ENCODE measurements at places on chromosomes 7 and 10.

DNA sequence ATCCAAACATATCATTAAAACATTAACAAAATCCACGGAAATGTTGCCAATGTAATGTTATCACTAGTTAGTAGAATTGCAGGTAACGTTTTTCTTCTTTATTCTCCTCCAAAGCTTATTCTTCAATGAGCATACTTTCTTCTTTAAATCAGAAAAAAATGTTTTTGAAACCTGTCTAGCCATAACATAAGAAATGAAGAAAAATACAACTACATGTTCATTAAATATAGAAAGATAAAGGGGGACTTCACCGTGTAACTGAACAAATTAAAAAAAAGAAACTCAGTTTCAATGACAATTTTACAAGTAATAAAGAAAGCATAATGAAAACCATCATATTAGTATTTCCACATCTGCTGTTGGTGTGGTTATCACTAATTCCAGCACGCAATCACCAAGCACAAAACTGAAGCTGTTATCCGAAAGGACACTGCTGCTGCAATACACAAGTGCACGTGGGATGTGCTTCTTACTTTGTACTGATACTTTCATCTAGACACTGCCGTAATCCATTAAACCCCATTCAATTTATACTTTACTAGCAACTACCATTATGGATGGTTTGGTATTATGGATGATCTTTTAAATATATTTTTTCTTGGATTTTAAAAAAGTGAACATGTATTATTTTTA lies 9.6 kb downstream of the ESYT2 start:
- DNase-seq: no peak

DNA sequence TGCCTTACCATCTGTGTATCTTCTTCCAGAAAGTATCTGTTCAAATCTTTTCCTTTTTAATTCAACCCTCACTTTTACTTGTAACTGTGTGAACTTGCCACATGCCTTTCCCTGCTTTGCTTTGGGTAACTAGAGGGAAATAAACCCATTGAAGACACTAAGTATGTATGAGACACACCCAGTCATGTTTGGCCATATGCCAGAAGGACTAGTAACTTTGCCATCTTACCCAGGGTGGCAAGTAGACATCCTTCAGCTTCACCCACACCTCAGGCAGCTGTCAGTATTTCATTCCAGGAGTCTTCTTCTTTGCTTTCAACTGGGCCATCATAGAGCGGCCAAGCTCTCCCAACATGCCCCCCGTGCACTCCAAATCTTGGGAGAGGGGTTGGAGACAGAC lies 323.1 kb downstream of the TNS3 start:
- DNase-seq: no peak

DNA sequence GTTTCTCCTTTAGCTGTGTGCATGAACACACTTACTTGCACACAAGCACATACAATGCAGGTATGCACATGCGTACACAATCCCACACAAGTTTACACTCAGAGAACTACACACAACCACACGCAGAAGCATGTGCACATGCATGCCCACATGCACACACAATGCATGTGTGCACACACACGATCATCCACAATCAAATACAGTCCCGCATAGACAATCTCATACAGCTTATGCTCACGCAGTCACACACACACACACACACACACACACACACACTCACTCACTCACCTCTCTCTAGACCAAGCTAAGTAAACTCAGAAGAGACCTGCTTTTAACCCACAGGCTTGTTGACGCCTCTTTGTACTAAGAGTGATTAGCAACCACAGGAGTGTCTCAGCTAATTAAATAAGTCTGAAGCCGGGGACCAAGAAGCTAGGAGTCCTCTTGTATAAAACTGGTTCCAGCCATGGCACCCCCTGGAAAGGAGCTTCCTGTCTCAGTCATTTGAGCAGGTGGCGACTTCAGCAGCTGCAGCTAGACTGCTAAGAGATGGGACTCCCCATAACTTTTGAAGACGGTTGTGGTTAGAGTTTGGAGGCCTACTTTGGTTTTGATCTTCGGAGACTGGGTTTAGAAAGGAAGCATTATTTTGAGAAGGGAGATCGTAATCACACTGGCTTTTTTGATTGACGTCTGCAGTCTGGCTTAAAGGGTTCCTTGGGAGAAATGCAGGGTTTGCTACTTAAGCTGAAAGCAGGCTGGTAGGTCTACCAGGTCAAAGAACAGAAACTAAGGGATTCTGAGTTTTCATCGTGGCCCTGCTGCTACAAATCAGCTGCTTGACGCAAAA lies 82.3 kb upstream of the ADRB1 start:
- no peak for DNase-seq

DNA sequence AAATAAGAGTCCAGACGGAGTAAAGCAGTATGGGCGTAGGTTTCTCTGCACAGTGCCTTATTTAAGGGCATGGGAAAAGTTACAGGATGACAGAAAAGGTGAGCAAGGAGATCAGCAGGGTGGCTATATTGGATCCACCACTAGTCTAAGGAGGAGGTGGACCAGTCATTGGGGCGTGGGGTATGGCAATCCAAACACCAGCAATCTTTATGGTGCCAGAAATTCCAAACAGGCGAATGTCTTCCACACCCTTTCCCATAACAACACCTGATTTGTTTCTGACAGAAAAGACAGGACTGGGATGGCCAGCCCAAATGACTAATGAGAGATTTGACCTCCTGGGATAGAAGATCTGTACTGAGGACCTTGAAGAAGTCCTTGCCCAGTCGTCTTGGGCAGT lies 181.8 kb upstream of the MBL2 start:
- no peak for DNase-seq

DNA sequence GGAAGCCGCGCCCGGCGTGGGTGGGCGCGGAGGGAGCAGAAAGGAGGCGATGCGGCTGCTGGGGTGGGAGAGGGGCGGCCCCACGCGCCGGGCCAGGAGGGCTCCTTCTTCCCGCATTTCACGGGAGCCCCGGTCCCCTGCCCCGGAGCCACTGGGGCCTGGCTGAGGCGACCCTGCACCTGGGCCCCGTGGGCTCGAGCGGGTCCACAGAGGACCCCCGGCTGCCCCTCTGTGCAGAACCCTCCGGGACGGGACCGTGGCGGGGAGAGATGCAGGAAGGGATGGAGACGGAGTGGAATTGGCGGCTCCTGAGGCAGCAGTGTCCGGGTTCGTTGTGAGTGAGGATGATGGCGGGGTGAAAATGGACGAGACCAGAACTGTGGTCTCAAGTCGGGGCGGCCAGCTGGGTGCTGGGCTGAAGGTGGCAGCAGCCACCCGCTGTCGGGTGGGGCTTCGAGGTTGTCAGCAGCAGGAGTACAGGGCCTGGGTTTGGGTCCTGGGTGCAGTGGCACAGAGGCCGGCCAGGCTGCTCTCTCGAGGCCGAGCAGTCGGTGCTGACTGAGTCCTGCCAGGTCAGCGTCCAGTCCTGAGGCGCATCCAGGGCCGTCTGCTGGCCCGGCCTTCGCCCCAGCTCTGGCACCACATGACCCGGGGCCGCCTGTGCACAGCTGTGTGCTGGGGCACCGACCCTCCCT lies 80.4 kb downstream of the VIPR2 start:
- no peak for DNase-seq

- no peak for DNase-seq
These were observed 24.3 kb downstream of the PTPN12 start for GRCh38 chr7:77561352-77561751.

GRCh38 chr10:94423627-94424026 lies 21.3 kb downstream of the TBC1D12 start:
- DNase-seq: no peak

DNA sequence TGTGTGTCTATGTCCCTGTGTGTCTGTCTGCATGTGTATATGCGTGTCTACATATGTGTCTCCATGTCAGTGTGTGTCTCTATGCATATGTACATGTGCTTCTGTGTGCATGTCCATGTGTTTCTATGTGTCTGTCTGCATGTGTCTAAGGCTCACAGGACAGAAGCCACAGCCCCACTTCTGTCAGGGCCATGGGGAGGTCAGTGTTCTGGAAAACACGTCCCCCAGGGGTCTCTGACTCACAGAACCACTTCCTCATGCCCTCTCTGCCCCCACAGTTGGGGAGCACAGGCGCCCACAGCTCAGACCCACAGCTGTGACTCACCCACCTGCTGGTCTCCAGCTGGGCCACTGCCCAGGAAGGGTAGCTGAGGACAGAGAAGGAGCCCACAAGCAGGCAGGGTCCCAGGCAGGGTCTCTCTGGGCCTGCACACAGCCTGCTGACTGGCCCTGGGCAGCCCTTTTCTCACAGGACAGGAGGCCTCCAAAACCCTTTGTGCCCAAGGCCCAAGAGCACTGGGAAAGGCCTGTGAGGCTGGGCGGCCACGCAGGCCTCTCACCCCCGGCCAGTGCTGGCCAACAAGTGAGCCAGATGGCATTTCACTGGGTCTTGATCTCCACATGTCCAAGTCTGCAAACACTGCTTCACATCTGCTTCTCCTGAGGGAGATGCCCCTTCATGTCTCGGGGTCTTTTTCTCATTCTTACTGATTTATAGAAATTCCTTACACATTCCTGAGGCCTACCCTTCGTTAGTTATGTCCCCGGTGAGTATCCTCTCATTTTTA lies 102.9 kb upstream of the FAM20C start:
- no peak for DNase-seq

- no peak for DNase-seq
These were observed 678.3 kb upstream of the C7orf33 start for GRCh38 chr7:147912291-147912690.

DNA sequence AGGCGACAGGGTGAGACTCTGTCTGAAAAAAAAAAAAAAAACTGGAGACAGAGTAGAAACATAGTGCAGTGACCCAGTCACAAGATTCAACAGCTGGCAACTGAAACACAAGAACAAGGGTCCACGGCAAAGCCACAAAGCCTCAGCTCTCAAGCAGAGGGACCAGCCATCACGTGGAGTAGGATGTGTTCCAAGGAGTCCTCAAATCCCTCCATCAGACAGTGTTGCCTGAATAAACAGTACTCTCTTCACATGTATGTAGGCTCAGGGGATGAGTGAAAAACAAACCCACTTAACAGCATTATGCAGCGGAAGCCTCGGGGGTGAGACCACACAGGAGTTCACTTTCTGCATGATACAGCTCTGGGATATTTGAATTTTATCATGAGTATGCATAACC lies 62.0 kb downstream of the SLIT1 start:
- DNase-seq: no peak

GRCh38 chr7:158648787-158649186 lies 55.8 kb downstream of the NCAPG2 start:
- DNase-seq: no peak

DNA sequence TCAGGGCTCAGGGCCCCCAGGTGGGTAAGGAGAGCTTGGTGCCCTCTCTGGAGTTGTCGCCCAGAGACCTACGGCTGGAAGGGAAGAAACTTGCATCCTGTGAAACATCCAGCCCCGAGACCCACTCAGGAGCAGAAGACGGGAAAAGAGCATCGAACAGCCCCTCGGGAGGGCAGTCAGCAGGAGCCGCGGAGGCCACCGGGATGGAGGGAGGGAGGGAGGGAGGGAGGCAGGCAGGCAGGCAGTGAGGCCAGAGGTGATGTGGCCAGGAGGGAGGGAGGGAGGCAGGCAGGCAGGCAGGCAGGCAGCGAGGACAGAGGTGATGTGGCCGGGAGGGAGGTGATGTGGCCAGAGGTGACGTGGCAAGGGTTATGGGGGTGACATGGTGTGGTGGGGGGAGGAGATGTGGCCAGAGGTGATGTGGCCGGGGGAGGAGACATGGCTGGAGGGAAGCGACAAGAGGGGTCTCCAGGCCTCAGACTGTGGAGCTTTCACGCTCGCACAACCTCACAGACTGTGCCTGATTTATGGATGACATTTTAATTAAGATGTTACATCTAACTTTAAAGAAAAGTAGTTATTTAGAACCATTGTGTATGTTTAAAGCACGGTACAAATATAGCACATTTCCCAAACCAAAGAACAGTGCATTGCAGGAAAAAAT lies 141.1 kb downstream of the DIP2C start:
- DNase-seq: no peak

- no peak for DNase-seq
These were observed 54.2 kb downstream of the SLC39A12 start for GRCh38 chr10:18005781-18006456.

GRCh38 chr10:71474702-71475242 lies 78.1 kb downstream of the CDH23 start:
- DNase-seq: no peak

DNA sequence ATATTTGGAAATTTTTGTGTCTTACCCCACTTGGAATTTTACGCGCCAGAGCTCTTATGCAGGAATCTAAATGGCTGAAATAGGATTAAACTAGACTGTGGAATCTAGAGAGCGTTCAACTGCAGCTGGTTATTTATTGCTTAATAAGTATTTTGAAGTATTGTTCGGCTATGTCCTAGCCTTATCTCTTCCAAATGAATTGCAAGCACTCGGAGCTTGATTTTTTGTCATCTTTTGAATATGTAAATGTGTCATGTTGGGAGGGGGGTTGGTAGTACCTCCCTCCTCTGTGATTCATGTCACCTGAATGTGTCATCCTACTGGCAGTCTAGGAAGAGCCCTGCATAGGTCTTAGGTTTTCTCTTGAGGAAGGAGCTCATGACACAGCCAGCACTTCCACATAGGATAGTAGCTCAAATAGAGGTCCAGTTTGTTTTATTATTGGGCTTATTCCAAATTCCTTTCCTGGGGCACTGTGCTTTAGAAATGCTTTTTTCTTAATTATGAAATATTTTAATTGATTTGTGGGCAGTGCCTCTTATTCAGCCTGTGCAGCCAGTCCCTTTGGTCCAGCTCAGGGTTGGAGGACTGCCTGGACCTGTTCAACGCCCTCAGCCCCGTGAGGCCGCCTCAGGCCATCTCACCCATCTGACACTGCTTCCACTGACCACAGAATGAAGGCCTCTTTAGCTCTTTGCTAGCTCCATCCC lies 22.5 kb upstream of the TRIL start:
- DNase-seq: no peak

DNA sequence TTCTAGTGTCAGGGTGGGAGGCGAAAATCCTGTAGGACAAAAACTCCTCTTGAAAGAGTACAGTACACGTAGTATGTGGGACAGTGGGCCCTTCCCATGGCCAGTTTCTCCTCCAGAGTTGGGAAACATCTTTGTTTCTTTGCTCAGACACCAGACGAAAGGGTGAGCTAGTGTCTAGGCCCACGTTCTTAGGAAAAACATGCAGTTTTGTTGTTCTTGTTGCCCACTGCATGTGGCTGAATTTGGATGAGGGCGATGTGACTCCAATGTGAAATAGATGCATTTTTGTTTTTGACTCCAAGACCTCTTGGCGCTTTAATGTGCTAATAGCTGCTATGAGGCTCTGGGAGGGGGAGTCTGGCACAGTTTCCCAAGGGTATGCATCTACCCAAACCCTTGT lies 100.8 kb downstream of the ATXN7L1 start:
- DNase-seq: no peak

DNA sequence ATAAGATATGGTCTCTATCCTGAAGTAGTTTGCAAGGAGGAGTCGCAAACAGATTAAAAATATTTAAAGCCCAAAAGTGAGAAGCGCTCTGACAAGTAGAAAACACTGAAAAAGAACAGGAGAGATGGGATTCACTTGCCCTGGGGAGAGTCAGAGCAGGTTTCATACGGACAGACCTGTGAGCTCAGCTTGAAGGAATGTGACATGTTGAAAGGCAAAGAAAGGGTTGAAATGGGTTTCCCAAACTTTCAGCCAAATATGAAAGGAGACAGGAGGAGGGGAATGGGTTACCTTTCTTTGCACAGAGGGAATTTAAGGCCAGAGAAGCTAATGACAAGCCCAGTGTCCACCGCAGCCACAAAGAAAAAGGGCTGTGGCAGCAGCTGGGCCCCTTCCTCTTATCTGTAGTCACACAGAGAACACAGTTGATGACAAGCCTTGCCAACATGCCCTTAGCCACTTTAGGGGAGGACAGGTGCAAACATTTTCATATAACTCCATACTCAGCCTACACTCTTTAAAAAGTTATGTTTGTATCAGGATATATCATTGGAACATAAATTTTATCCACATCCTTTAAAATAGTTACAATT lies 14.9 kb downstream of the HOXA1 start:
- no peak for DNase-seq

- DNase-seq: no peak
These were observed 107.0 kb downstream of the XRCC2 start for GRCh38 chr7:152568972-152569371.
